ENCODE measurements at places on chromosomes 6 and 20. TPM values are rescaled to one million over a fixed set of nuclear protein-coding genes. Genes with fewer than 3 reads are reported as not detected.

MAD2L1BP gene
- polyA plus RNA-seq = 68.7 TPM

- H3K27ac ChIP-seq = peak overlapping the region; percentile 77
- H3K27me3 ChIP-seq = no peaks in the 10 kb centered on the region
- H3K4me3 ChIP-seq = no peak overlapping the region
- peak; percentile 80 for DNase-seq
These were observed 8.5 kb upstream of the SOD2 start for GRCh38 chr6:159701413-159701999.

DEFB129 gene
- polyA plus RNA-seq = not detected

DNA sequence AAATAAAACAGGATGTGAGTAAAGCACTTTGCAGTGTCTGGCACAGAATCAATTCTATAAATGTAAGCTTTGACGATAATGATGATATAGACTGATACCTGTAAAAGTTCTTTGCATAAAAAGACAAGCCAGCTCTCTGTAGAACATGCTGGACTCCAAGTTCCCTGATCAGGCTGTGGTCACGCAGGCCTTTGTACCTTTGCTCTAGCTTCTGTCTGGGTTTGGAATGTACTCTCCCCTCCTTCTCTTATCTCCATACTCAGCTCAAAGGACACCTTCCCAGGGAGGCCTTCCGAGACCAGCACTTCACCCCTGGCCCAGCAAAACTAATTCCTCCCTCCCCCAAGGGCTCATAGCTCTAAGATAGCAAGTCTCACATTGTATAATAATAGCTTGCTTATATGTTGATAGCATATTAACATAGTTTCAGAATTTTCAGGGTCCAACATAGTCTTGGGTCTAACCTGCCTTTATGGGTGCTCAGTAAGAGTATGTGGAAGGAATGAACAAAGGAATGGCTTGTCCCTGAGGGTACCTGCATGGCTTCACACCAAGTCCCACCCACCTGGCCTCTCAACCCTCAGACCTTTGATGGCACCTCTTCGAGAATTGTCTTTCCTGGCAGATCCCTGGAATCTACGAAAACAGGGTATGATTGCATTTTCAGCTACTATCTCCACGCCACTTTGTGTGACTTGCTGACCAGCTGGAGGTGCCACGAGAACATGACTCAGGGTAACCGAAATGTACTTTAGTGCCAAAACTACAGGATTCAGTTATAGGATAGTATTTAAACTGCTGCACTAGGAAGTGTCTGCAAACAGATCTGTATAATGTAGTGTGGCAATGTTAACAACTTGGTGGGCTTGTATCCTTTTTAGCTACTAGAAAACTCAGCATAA, 41.7 kb upstream of the PIM1 start:
- no peaks in the 10 kb centered on the region for H3K27me3 ChIP-seq
- no peaks in the 10 kb centered on the region for H3K36me3 ChIP-seq
- no peak for DNase-seq
- H3K4me1 ChIP-seq = peaks cover 28% of the 10 kb centered on the region

- H3K4me1 ChIP-seq = no peaks in the 10 kb centered on the region
- H3K36me3 ChIP-seq = no peaks in the 10 kb centered on the region
- H3K27ac ChIP-seq = no peak overlapping the region
- no peak overlapping the region for H3K4me3 ChIP-seq
- no peaks in the 10 kb centered on the region for H3K27me3 ChIP-seq
These were observed 166.9 kb downstream of the SLC16A10 start for GRCh38 chr6:111254004-111254778.

- no peaks in the 10 kb centered on the region for H3K27me3 ChIP-seq
- no peak overlapping the region for H3K4me3 ChIP-seq
- H3K4me1 ChIP-seq = peaks cover 21% of the 10 kb centered on the region
These were observed 245.4 kb upstream of the PREP start for GRCh38 chr6:105648276-105648675.

- no peaks in the 10 kb centered on the region for H3K36me3 ChIP-seq
- DNase-seq = no peak
- no peak overlapping the region for H3K27ac ChIP-seq
- H3K4me1 ChIP-seq = no peaks in the 10 kb centered on the region
These were observed 218.5 kb downstream of the SIM1 start for GRCh38 chr6:100246206-100246605.

CAP2 gene
- 0.92 TPM for polyA plus RNA-seq

- H3K36me3 ChIP-seq = no peaks in the 10 kb centered on the region
- H3K4me1 ChIP-seq = no peaks in the 10 kb centered on the region
- no peak for DNase-seq
- H3K4me3 ChIP-seq = no peak overlapping the region
- H3K27ac ChIP-seq = no peak overlapping the region
These were observed 47.9 kb downstream of the KHDC1L start for GRCh38 chr6:73177221-73177944.

RNF39 gene
- polyA plus RNA-seq = 0.60 TPM

DNA sequence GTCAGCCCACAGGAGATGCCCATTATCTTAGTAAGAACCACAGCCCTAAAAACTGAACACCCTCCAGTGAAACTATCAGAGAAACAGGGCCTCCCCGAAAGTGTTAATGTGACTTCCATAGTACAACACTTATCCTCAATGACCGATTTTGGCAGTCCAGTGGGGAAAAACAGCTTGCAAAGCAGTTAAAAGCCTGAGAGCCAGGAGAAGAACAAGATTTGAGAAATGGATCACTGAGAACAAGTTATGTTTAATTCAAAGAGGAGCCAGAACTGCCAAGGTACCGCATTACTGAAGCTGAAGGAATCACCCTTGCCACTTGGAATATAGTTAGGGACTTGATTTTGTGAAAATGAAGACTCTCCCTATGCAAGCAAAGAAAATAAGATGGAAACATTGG, 236.9 kb downstream of the QKI start:
- no peak overlapping the region for H3K27ac ChIP-seq
- H3K36me3 ChIP-seq = no peaks in the 10 kb centered on the region
- no peak for DNase-seq

DNA sequence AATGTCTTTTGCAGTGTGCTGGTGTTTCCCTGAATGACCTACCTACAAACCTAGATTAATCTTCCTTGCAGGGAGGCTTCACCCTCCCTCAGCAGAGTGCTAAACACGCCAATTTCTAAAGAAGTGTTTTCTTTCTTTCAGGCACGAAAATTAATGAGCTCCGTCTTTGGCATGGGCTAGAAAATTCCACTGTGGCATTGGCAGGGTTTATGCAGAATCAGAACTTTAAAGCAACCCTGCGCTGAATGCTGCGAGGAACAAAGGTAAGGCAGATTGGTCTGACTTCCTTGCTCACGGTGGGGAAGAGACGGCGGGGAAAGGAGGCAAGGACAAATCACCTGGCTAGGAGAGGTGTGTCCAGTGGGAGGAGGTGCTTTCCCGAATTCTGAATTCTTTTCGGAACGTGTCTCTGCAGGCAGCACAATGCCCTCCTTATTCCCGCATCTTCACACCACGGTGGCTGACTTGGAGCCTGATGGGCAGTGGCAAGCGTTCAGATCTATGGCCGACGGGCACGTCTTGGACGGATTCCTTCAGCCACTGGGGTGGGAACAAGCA, 6.2 kb upstream of the BANF2 start:
- H3K27ac ChIP-seq = peak overlapping the region; percentile 50
- DNase-seq = peak; percentile 35
- no peaks in the 10 kb centered on the region for H3K36me3 ChIP-seq
- no peaks in the 10 kb centered on the region for H3K27me3 ChIP-seq
- H3K4me3 ChIP-seq = no peak overlapping the region
- H3K4me1 ChIP-seq = peaks cover 17% of the 10 kb centered on the region

- no peaks in the 10 kb centered on the region for H3K27me3 ChIP-seq
- H3K27ac ChIP-seq = no peak overlapping the region
- DNase-seq = no peak
- H3K4me1 ChIP-seq = no peaks in the 10 kb centered on the region
These were observed 2.1 kb upstream of the DOK5 start for GRCh38 chr20:54473340-54473739.

GPR6 gene
- polyA plus RNA-seq = not detected

- no peaks in the 10 kb centered on the region for H3K36me3 ChIP-seq
- no peak overlapping the region for H3K27ac ChIP-seq
- no peak overlapping the region for H3K4me3 ChIP-seq
- H3K27me3 ChIP-seq = no peaks in the 10 kb centered on the region
These were observed 34.6 kb downstream of the QKI start for GRCh38 chr6:163449076-163449475.

GRCh38 chr6:151692216-151692615, 115.3 kb upstream of the ESR1 start:
- no peaks in the 10 kb centered on the region for H3K27me3 ChIP-seq
- H3K4me1 ChIP-seq = no peaks in the 10 kb centered on the region
- DNase-seq = no peak
- no peaks in the 10 kb centered on the region for H3K36me3 ChIP-seq
- H3K27ac ChIP-seq = no peak overlapping the region

DNA sequence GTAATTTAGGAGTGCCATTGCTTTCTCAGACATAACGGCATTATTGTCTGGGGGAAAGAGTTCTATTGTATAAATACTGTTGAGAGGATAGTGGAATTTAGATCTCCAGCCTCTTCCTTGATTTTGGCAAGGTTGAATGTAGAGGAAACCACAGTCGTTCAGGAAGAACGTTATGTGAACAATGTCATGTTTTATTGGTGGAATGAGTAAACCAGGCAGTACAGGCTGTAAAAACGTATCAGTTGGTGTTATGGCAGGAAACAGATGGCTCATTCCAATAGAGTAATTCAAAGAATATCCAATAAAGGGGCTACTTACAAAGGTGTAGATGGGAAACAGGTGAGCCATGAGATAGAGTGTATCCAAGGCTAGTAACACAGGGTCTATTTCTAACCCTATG, 123.6 kb upstream of the SLC35B3 start:
- no peak for DNase-seq
- no peaks in the 10 kb centered on the region for H3K27me3 ChIP-seq
- no peak overlapping the region for H3K27ac ChIP-seq
- no peaks in the 10 kb centered on the region for H3K4me1 ChIP-seq
- no peak overlapping the region for H3K4me3 ChIP-seq

- no peak for DNase-seq
- no peaks in the 10 kb centered on the region for H3K36me3 ChIP-seq
- H3K4me3 ChIP-seq = no peak overlapping the region
- no peaks in the 10 kb centered on the region for H3K4me1 ChIP-seq
These were observed 32.2 kb downstream of the E2F3 start for GRCh38 chr6:20433929-20434328.

- DNase-seq = peak; percentile 37
- peaks cover 18% of the 10 kb centered on the region for H3K36me3 ChIP-seq
- H3K27me3 ChIP-seq = peaks cover 22% of the 10 kb centered on the region
- H3K4me1 ChIP-seq = no peaks in the 10 kb centered on the region
- H3K27ac ChIP-seq = no peak overlapping the region
These were observed 28.2 kb downstream of the SLC12A5 start for GRCh38 chr20:46056970-46057855.

TRPC4AP gene
- 24.0 TPM for polyA plus RNA-seq

DNA sequence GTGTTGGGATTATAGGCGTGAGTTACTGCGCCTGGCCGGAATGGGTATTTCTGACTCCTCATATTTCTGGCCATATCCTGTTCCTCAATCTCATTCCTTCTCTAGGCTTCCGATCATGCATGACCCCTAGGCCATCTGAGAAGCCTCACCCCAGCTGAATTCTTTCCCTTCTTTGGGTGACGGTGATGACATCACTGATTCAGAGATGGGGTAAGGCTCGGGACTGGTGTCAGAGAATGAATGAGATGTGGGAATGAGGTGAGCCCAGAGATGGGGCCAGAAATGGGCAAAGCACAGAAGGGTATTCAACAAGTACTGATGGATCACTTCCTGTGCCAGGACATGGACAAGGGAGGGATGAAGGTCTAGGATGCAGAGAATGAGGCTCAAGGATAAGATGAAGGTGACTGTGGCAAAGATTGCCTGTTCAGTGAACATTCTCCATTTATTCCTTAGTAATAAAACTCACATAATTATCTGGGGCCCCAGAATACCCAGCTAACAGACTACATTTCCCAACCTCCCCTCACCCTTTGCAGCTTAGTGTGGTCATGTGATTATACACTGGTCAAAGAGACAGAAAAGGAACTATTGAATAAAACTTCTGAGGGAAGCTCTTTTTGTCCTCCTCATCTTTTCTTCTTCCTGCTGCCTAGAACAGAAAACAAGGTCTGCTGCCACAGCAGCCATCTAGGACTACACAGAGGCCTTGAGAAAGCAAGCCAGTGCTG, 39.6 kb downstream of the KIAA0319 start:
- H3K27me3 ChIP-seq = no peaks in the 10 kb centered on the region
- no peak overlapping the region for H3K27ac ChIP-seq
- no peaks in the 10 kb centered on the region for H3K36me3 ChIP-seq
- no peak overlapping the region for H3K4me3 ChIP-seq
- H3K4me1 ChIP-seq = no peaks in the 10 kb centered on the region
- DNase-seq = no peak

All from sigmoid colon (tissue), 7 donors.